ENCODE measurements at places on chromosomes 16 and 17. TPM values are rescaled to one million over a fixed set of nuclear protein-coding genes. Genes with fewer than 3 reads are reported as not detected.

CCDC144A gene
- polyA plus RNA-seq, result 0.86 TPM

STX1B gene
- polyA plus RNA-seq, result 2.0 TPM

TPSG1 gene
- 1.3 TPM for polyA plus RNA-seq

C16orf96 gene
- polyA plus RNA-seq, result 0.40 TPM

HSD17B1 gene
- 2.3 TPM for polyA plus RNA-seq

USP43 gene
- polyA plus RNA-seq, result 0.65 TPM

HSPB9 gene
- 0.21 TPM for polyA plus RNA-seq

XAF1 gene
- polyA plus RNA-seq, result 8.6 TPM

VTN gene
- 0.18 TPM for polyA plus RNA-seq

HS3ST3A1 gene
- 2.5 TPM for polyA plus RNA-seq

HOXB3 gene
- polyA plus RNA-seq, result 39.0 TPM

CIBAR2 gene
- polyA plus RNA-seq, result not detected

HS3ST6 gene
- polyA plus RNA-seq, result not detected

SCO1 gene
- 22.9 TPM for polyA plus RNA-seq

SALL1 gene
- polyA plus RNA-seq, result 0.71 TPM

GRB7 gene
- polyA plus RNA-seq, result 0.23 TPM

SLC12A3 gene
- not detected for polyA plus RNA-seq

WRAP53 gene
- polyA plus RNA-seq, result 7.7 TPM

GRAPL gene
- polyA plus RNA-seq, result 4.2 TPM

KRT23 gene
- 2.7 TPM for polyA plus RNA-seq

SRSF1 gene
- polyA plus RNA-seq, result 168 TPM

BCL6B gene
- 16.1 TPM for polyA plus RNA-seq

PIK3R5 gene
- polyA plus RNA-seq, result 1.9 TPM

KIF18B gene
- 6.8 TPM for polyA plus RNA-seq

TBC1D3E gene
- not detected for polyA plus RNA-seq

CARD14 gene
- polyA plus RNA-seq, result 0.83 TPM

DOC2B gene
- 3.8 TPM for polyA plus RNA-seq

RAB37 gene
- polyA plus RNA-seq, result 2.0 TPM

ACE gene
- 8.8 TPM for polyA plus RNA-seq

LRRC36 gene
- polyA plus RNA-seq, result 0.20 TPM

RGS11 gene
- polyA plus RNA-seq, result 0.86 TPM

KRT28 gene
- not detected for polyA plus RNA-seq

NHLRC4 gene
- 0.91 TPM for polyA plus RNA-seq

AIPL1 gene
- polyA plus RNA-seq, result not detected

C16orf46 gene
- polyA plus RNA-seq, result 0.27 TPM

STH gene
- polyA plus RNA-seq, result not detected

ADAM11 gene
- 2.1 TPM for polyA plus RNA-seq

FBXW10 gene
- 0.53 TPM for polyA plus RNA-seq

APOBR gene
- 0.94 TPM for polyA plus RNA-seq

JPT2 gene
- polyA plus RNA-seq, result 50.2 TPM

SLC47A1 gene
- polyA plus RNA-seq, result 0.62 TPM

CMTM1 gene
- 4.8 TPM for polyA plus RNA-seq

IL34 gene
- 4.7 TPM for polyA plus RNA-seq

CPHXL2 gene
- polyA plus RNA-seq, result not detected

GPR142 gene
- 0.18 TPM for polyA plus RNA-seq

MYO19 gene
- polyA plus RNA-seq, result 24.9 TPM

HELZ gene
- 28.5 TPM for polyA plus RNA-seq

CIITA gene
- polyA plus RNA-seq, result 1.0 TPM

GAS2L2 gene
- polyA plus RNA-seq, result not detected

CNGB1 gene
- 0.29 TPM for polyA plus RNA-seq
